Muscle of back (tissue), 13 donors: ENCODE measurements at places on chromosomes 1 and 21.

GRCh38 chr21:28993293-28993629 lies 584 bp upstream of the LTN1 start:
- no peak for DNase-seq

DNA sequence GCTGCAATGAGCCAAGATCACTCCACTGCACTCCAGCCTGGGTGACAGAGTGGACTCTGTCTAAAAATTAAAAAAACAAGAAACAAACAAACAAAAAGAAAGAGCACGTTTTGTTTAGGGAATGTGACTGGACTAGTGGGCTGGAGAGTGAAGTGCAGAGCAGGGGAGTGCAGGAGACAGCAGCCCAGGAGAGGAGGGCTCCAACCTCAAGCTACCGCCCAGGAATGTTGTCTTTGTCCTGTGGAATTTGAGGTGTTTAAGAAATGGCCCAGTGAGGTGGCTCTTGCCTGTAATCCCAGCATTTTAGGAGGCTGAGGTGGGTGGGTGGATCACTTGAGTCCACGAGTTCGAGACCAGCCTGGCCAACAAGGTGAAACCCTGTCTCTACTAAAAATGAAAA lies 42.4 kb upstream of the MTF2 start:
- DNase-seq = no peak

- no peak for DNase-seq
Observed at GRCh38 chr1:203163891-203164635, 11.6 kb downstream of the MYBPH start.

- DNase-seq = no peak
Observed at GRCh38 chr1:59596432-59596831, 218.3 kb upstream of the HOOK1 start.

- DNase-seq = peak; percentile 87
Observed at GRCh38 chr1:47434051-47434842, 3.6 kb upstream of the FOXD2 start.

GRCh38 chr1:236395230-236395946 lies 1.3 kb downstream of the EDARADD start:
- peak; percentile 11 for DNase-seq

- DNase-seq = no peak
Observed at GRCh38 chr1:232574077-232574476, 55.9 kb downstream of the SIPA1L2 start.

GRCh38 chr1:207188901-207189300 lies 84.9 kb downstream of the C4BPA start:
- DNase-seq = no peak

GRCh38 chr1:55076356-55076755 lies 37.0 kb downstream of the PCSK9 start:
- DNase-seq = no peak

DNA sequence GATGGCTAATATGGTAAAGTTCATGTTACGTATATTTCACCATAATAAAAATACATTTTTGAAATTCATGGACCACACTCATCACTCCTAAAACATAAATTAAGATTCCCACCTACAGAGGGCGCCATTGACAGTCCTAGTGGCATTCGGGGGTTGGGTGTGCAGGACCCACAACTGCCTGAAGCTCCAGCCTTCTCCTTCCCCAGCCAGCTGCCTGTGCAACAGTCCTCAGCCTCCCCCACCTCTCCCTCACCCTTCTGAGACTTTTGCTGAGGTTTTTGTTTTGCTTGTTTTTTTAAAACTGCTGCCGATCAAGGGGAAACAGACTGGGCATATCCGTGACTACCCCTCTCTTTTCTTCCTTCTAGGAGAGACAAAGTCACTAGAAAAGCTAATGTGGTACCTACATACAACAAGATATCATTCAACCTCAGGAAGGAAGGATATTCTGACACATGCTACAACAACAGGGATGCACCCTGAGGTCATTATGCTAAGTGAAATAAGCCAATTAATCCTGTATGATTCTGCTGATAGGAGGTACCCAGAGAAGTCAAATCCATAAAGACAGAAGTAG lies 9.2 kb upstream of the EVA1C start:
- peak; percentile 52 for DNase-seq

GRCh38 chr1:66266756-66267155 lies 267.2 kb upstream of the SGIP1 start:
- DNase-seq = no peak

DNA sequence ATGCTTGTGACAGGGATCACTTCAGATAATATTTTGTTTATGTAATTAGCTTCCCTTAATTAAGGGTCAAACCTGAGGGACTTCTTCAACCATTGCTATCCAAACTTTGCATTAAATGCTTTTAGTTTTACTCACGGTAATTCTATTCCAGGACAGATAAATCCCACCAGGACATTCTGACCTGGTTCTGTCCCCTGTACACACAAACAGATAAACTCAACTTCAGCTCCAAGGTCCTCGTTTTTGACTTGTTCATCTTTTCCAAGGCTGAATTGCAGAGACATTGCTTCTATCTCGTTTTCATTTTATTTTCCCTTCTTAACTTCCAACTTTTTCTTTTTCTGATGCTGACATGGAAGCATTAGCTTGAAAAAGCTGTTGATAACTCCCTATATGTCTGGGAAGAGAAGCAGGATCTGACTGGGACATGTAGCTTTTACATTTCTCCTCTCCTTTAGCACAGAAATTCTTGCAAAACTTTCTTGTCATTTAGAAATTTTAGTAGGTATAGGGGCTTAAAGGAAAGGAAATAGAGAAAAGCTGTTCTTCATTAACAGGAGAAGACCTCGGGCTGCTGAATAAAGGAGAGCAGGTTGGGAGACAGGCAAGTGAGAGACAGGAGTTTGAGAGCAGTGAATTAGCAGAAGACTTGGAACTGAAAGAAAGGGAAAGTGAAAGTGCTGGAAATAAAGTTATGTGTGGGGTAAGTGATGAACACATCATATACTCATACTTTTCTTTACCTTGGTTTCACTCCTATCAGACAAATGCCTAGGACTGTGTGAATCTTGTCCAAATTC lies 231.7 kb upstream of the B3GALT2 start:
- DNase-seq = no peak

DNA sequence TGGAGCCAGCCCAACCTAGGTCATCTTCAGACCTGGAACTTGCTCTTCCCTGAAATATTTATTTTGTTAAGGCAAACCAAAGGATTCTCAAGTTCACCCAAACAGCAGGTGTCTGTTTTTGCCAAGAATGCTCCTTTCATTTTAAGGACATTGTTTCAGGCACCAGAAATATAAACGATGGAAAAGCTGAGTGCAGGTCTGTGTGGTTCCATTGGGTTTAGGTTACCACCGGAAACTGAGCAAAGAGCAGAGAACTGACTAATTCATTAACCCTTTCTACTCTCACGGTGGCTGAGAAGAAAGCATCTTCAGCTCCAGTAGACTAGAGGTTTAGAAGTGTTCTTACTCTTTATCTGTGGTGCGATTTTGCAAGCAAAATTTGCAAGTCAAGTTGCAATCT lies 38.0 kb upstream of the ZC3H11B start:
- no peak for DNase-seq

- DNase-seq = no peak
Observed at GRCh38 chr21:34609933-34610549, 4.9 kb downstream of the RCAN1 start.

- DNase-seq = no peak
Observed at GRCh38 chr1:69433073-69433472, 134.6 kb upstream of the LRRC7 start.

DNA sequence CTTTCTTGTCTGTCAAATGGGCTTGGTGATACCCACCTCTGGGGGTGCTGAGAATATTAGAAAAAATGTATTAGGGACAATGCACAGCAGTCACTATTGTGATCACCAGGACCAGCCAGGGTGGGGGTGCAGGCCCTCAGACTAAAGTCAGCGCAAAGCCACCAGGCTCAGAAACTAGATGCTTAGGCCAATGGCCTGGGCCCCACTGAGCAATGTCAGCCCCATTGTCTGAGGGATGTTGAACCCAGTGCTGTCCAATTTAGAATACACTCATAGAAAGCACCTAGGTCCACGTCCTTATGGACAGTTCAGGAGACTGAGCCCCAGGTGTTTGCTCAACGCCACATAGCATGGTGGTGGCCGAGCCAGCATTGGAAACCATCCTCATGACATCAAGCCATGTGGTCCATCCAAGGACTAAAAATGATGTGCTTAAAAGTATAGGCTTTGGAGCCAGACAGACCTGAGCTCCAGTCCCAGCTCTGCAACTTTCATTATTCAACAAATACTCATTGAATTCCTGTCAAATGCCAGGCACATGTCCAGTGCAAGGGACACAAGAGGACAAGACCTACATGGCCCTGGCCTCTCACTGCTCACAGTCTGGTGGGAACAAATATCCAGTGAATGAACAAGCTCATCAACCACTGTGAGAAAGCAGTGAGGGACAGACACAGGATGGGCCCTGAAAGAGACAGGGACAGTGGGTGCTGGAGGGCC lies 273.8 kb downstream of the MATN1 start:
- DNase-seq = no peak

DNA sequence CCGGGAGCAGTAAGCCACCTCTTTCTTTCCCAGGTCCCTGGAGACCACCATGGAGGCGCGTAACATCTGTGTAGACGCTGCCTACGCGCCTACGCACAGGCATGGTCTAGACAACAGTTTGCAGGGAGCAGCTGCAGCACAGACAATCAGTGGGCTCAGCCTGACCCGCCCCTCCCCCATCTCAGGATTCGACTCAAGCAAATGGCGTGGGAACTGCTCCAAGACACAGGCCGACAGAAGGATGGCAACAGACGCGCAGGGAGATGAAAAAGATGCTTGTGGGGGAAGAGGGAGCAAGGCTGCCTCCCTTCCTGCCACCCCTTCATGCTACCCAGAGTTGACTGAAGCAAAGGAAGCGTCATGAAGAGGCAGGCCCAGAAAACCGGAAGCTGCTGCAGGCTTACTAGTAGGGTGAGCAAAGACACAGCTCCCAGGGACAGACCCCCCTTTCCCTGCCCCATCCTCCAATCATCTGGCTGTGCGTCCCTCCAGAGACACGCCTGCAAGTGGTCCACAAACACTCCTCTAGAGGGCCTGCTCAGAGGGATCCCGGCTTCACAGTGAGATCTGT lies 19.5 kb downstream of the STK40 start:
- DNase-seq = peak; percentile 58

- DNase-seq = peak; percentile 30
Observed at GRCh38 chr1:95197616-95198252, 36.3 kb upstream of the RWDD3 start.

DNA sequence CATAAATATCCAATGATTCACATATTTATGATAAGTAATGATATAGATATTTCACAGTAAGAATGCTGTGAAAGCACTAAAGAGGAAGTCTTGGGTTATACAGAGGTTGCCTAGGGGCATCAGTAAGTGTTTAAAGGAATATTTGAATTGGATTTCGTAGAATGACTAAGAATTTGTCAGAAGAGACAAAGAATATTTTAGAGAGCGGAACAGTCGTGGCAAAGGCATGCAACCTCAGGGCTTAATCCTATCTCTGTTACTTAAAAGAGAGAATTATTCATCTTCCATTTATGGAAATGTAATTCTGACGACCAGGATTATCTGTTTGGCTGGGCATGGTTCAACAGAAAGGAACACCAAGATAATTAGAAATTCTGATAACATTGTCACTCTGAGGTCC lies 171.9 kb upstream of the NR5A2 start:
- no peak for DNase-seq

GRCh38 chr1:33434363-33434750 lies 3.5 kb upstream of the PHC2 start:
- DNase-seq = no peak

- no peak for DNase-seq
Observed at GRCh38 chr1:8171751-8172464, 145.8 kb upstream of the ERRFI1 start.

GRCh38 chr1:160357286-160358002 lies 9.4 kb upstream of the NHLH1 start:
- DNase-seq = no peak

DNA sequence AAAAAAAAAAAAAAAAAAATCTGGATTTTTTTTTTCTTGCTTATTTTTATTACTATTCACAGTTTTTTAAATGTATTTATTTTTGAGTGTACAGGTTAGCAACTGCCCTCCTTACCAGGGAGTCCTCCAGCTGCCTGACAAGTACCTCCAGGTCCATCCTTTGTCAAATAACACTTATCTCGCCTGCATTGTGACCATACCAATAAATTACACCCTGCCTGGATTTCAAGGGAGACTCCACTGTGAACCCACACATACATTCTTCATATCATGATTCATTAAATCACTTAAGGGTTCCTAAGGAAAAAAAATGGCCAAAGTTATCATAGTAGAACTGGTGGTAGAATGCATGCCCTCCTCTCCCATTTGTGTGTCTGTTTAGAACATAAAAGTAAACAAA lies 38.4 kb downstream of the EEIG2 start:
- DNase-seq = no peak

DNA sequence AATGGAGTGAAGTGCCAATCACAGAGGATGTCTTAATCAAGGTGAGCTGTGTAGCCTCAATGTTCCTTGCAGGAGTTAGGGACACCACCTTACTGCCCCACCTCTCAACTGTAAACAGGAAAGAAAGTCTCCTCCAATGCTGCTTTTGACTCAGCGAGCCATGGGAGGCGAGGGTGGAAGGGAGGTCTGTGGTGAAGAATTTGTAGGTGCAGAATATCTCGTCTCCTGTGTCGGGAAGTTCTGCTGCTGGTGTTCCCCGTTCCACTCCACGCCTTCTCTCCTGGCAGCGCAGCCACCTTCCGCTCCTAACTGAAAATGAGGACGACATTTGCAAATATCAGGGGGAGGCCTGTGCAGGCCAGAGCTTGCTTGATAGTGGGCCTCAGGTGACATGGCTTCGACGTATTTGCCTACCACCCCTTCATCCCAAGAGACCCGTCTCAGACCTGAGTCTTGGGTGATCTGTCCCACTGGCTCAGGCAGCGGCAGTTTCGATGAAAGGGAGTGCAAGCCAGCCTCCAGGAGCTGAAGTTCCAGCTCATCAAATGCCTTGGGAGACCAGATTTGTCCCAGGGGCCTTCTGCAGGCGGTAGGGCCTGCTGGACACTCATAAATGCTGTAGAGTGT lies 368.3 kb upstream of the C1orf174 start:
- DNase-seq = no peak

GRCh38 chr1:33818071-33818470 lies 45.8 kb upstream of the HMGB4 start:
- no peak for DNase-seq

DNA sequence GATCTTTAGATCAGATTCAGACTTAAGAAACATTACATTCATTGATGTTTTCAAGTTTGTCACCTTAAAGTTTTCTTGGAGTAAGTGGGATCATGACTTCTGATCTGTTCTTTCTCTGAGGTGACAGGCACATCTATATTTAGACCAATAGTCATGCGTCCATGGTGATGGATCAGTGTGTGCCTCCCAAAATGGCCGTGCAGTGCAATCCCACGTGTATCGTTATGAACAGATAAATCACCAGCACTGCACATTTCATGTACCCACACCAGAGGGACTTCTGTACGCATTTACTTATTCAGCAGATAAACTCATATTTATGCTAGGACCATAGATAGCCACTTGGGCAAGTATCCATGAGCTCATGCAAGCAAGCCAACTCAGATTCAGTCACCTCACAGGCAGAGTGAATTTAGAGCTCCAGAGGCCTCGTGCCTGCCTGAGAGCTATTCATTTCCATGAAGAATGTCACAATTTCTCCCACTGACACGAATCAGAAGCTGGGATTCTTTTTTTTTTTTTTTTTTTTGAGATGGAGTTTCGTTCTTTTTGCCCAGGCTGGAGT lies 13.9 kb upstream of the WDR26 start:
- DNase-seq = no peak

GRCh38 chr1:237999426-238000052 lies 108.8 kb upstream of the ZP4 start:
- no peak for DNase-seq
